ENCODE measurements at places on chromosomes 6 and 20.

- no peak for DNase-seq
Observed at GRCh38 chr20:19973961-19974629, 43.1 kb upstream of the NAA20 start.

- no peak for DNase-seq
Observed at GRCh38 chr20:16601047-16601446, 27.8 kb upstream of the KIF16B start.

GRCh38 chr20:53699906-53700305, 106.3 kb upstream of the ZNF217 start:
- no peak for DNase-seq

DNA sequence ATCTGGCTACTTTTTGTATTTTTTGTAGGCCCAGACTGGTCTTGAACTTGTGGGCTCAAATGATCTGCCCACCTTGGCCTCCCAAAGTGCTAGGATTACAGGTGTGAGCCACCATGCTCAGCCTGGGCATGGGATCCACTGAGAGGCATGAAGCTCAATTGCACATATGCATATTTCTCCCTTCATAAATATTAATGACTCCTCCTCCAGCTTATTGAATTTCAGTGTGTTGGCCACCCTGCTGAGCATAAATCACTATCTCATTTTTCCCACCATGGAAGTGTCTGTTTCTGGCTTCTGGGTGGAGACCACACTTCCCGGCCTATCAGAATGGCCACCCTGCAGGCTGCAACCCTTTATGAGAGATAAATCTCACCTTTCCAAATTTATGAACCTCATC, 53.6 kb upstream of the KIF16B start:
- no peak for DNase-seq

DNA sequence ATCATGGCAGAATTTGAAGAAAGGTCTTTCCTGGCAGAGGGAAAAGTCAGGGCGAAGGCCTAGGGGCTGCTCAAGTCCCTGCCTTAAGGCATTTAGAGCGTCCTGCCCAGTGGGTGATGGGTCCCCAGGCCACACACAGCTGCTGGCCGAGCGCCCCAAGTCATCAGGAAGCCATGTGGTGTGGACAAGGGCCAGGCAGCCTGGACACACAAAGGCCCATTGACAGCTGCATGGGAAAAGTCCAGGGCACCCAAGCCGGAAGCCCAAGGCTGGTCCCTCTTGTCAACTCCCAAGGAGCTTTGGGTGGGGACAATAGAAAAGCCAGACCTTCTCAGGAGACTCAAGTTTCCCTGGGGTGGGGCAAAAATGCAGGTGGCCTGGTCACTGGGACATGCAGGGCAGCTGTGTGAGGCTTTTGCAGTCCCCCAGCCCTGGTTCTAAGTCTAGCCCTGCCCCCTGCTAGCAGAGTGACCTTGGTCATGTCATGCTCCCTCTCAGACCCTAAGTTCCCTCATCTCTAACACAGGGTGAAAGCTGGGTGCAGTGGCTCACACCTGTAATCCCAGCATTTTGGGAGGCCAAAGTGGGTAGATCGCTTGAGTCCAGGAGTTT, 44.3 kb upstream of the PTGIS start:
- no peak for DNase-seq

GRCh38 chr6:56329271-56330050, 82.1 kb upstream of the COL21A1 start:
- DNase-seq, result no peak

GRCh38 chr6:11224966-11225463, 7.5 kb downstream of the NEDD9 start:
- no peak for DNase-seq

GRCh38 chr6:146408583-146408982, 135.1 kb upstream of the RAB32 start:
- DNase-seq, result no peak

DNA sequence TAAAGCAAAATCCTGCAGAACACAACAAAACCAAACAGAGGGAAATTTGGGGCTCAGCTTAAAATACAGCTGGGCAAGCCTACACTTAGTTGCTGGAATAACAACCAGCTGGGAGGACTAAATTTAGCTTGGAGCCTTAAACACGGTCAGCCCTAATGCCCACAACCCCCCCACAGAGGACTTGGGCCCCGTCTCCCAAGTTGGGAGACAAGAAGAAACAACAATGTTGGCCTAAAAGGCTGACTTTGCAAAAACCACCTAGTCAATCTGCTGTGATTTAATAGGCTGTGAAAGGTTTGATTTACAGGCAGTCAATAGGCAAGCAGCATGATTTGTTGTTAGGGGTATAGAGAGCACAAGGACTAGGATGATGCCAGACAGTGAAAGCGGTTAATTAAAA, 40.3 kb upstream of the ARMC2 start:
- no peak for DNase-seq

DNA sequence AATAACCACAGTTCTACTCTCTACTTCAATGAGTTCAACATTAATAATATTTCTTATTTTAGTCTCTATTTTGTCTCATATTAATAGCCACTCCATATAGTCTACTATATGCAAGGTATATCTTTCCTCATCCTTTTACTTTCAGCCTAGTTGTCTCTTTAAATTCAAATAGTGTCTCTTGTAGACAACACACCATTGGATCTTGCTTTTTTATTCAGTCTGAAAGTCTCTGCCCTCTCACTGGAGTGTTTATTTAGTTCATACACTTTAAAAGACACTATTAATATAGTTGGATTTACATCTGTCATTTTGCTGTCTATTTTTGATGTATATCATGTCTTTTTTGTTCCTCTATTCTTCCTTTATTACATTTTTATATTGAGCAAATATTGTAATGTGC, 103.5 kb downstream of the RFPL4B start:
- no peak for DNase-seq

- no peak for DNase-seq
Observed at GRCh38 chr20:44023515-44024371, 109.1 kb downstream of the TOX2 start.

DNA sequence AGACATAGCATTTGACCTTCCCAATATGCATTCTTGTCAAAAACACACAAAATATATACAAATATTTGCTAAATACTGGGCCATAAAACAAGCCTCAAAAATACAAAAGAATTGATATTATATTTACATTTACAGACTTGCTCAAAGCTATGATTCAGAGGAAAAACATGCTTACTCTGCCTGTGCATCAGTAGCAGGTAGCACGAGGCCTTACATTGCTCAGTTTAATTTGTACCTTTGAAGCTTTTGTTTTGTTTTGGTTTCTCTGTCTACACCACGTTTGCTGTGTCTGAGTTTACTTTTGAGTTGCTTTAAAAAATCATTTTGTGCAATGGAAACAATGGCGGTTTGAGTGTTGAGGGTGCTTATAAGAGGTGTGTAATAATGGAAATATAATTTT, 99.3 kb downstream of the PHF3 start:
- no peak for DNase-seq

- no peak for DNase-seq
Observed at GRCh38 chr6:1027795-1028569, 283.9 kb upstream of the FOXQ1 start.

All from spinal cord (tissue), 10 donors.